Cerebellar cortex (tissue), 1 donor: ENCODE measurements at places on chromosomes 1 and 21.

DNA sequence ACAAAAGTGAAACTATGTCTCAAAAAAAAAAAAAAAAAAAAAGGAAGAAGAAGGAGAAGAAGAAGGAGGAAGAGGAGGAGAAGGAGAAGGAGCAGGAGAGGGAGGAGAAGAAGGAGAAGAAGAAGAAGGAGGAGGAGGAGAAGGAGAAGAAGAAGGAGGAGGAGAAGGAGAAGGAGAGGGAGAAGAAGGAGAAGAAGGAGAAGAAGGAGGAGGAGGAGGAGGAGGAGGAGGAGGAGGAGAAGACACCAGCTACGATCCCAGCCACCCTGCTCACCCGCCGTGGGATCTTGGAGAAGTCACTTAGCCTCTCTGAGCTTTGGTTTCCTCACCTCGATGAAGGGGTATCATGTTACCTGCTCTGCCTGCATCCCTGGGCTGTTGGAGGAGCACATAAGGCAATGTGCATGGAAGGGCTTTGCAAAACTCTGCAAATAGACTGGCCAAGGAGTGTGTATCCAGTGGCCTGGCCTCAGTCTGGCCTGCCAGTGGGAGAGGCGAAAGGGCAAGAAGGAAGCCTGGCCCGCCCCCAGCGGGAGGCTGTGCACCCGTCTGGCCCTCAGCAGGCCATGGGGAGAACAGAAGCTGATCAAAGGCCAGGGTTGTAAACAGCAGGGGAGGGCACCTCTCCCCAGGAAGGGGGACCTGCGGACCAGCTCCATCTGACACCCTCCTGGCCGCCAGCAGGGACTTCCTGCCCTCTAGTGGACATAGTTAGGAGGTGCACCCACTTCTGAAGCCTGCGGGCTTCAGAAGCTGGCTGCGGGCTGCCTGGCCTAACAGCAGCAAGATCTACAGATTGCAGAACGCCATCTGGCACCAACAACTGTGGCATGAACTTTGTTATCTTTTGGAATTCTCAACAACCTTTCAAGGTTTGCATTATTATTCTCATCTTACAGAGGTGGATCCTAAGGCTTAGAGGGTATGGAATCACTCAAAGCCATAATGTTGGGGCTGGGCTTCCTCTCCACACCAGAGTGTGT is 19.2 kb upstream of the CDK18 start:
- DNase-seq = peak; percentile 90

DNA sequence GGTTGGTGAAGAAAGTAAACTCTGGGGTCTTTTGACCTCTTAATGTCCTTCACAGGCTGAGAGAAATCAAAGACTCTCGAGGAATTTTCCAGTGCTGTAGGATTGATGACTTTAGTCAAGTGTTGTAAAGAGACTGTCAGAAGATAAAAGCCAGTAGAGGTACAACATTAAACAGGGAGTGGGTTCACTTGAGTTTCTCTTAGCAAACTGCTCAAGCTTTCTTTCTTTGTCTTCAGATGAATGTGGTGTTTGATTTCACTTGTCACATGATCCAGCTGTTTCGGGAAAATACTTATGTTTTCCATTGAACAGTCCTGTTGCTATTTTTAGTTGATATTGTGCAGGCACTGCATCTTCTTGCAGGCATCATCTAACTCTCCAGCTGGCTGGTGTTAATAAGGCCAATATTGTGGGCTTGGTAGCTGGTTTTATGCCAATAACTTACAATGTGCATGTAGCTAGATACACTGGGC is 45.6 kb downstream of the XCL2 start:
- DNase-seq = no peak

DNA sequence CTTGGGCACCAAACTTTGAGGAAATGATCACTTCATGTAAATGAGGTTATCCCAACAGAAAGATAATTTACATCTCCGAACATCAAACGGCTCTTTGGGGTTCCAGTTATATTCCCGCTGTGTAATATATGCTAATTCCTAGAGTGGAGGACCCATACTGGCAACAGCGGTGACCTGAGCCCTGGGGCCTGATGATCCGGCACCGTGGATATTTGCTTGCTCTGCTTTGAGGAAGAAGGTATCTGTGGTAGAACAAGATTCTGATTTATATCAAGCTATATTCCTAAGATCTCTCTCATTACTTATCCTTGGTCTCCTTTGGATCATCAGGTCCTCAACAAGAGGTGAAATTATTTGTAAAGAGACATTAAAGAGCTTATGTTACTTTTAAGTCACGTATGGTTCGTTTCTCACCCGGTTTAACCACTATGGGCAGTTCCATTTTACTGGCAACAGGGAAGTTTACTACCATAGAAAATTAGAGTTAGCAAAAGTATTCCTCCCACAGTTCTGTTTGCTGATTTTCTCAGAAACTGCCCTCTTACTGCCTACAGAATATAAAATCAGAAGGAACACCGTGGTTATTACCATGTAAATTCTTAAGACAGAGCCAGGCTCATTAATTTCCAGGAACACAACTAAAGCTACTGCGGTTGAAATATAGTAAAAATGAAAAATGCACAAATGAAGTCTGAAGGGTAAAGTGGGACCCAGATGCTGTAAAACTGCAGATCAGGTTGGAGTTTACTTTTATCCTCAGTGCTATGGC is 56.7 kb downstream of the MRPL39 start:
- no peak for DNase-seq

DNA sequence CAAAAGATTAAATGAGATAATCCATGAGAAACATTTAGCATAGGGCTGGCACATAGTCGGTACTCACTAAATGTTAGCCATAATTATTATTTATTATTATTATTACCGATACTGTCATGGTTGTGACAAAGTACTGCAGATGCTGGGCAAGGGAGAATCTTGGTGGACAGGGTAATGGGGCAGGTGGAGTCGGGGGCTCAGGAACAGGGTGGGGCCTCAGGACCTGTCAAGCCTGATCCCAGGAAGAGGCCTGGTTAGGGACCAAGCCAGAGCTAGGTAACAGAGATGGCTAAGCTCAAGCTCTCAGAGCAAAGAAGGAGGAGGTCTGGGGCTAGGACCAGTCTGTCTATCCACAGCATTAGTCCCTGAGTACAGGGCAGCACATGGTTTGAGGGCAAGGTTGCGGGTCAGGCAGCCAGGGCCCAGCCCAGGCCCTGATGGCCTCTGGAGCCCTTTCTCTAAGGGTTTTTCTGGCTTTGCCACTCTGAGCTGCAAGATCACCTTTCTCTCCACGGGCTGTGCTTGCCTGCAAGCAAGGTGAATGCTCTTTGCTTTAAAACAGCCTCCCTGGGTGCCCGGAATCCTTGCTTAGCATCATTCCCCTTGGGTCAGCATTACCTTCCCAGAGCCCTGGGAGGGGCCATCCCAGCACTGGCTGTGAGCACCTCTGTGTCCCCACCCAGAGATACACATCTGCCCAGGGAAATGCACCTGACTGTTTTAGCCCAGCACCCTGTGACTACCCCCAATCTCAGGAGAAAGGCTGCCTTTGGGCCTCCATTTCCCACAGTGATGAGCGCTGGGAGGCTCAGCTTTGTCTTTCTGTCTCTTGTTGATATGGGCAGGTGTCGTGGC is 572.0 kb downstream of the PTPRU start:
- no peak for DNase-seq

DNA sequence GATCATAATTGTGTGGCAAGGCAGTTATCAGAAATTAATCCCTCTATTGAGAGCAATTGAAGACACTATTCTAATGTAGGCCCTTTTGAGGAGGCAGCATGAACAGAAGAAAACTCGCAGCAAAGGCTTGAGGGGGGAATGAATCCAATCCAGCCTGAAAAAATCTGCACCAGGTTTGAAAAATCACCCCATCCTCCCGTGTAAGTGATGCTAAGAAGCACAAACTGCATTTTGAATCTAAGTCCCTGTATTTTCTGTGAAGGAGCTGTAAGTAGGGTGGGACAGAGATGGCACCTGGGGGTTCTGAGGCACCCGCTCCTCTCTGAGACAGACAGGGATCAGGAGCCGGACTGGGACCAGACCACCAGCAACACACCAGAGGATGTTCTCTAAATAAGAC is at the start of gene CRB1:
Gene CRB1 (plus strand): TSS at position 241 of the 400 bp plus-strand sequence. CDS start 161 bp downstream, outside the sequence.
- peak; percentile 92 for DNase-seq

- no peak for DNase-seq
These were observed 14.2 kb downstream of the SMIM12 start for GRCh38 chr1:34845131-34845901.

DNA sequence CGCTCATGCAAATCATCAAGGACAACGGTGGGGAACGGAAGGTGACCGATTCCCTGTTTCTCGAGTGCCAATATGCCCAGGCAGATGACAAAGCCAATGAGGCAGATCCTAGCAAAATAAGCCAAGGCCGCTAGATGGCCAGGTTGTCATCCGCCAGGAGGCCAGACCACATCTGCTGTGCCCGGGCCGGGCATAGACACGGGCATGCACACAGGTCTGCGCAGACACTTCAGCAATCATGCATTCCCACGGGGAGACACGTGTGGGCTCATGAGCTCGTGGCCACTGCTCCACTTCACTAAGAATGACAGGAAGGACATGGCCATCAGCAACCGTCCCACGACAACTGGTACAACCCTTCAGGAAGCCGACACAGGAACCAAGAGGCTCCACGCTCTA is 23.4 kb downstream of the WDR4 start:
- DNase-seq = peak; percentile 86

GRCh38 chr1:234684856-234685255 is 74.9 kb upstream of the IRF2BP2 start:
- DNase-seq = no peak

DNA sequence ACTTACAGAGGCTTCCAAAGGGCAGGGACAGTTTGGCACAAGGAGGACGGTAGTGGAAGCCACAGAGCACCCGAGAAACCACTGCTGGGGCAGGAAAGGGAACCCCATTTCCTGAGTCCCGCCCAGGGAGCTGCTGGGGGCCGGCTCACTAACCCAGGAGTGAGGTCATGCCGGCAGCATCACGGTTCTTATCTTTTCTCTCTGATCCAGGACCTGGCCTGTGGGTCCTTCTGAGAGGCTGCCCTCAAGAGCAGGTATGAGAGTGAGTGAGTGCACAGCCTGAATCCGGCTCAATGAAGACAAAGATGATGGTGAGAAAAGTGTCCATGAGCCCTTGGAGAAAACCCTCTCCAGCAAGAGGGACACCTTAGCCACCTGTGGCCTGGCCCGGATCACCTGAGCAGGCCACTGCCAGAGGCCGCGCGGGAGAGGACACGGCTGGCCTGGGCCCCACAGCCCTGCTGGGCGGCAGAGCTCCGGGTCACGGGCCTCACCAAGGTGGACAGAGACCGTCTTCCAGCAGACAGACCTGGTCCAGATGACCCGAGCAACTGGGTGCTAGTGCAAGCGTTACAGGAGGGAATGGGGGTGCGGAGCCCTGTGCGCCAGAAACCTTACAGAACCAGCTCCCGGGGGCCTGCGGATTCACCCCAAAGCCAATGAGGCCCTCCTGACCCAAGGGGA is 94.9 kb downstream of the RIPK4 start:
- DNase-seq = no peak

DNA sequence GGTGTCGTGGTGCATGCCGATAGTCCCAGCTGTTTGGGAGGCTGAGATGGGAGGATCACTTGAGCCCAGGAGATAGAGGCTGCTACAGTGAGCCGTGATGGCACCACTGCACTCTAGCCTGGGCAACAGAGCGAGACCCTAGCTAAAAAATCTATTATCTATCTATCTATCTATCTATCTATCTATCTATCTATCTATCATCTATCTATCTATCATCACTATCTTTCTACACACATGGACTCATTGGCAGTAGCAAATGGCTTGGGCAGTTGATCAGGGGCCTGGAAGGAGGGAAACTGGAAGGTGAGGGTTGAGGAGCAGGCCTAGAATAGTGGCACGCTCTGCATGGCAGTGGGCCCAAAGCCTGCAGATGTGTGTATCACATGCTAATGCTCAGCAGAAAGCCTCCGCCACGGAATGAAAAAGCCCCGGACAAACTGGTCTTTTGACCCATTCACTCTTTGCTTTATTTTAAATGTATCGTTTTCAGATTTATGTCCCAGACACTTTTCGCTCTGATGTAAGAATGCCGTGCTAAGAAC is 7.3 kb upstream of the HUNK start:
- no peak for DNase-seq

DNA sequence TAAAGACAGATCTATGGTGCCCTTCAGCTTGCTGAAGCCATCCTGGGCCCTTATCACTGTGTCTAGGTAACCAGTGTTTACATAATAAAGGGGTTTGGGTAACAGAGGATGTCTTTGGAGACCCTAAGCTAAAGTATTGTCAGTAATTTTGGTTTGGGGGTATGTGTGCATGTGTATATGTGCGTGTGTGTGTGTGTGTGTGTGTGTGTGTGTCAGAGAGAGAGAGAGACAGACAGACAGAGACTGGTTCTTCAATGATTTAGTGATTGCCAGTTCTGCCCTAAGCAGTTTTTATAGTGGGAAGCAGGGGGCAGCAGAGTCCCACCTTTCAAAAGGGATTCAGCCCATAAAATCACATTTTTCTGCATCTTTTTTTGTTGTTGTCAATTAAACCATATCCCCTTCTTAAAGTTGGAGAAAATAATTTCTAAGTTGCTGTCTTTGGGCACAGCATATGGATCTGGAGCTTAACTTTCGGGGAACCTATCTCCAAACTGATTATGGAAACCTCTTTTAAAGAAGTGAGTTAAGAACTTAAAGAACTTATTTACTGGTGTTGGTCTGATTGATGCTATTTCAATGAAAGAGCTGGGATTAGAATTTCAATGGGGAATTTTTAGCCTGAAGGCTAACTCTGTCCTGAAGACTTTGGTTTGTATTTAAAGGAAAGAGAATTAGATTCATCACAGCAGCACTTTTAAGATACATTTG is 51.1 kb downstream of the ZNF326 start:
- peak; percentile 42 for DNase-seq

GRCh38 chr1:175410560-175410959 is 218.0 kb upstream of the KIAA0040 start:
- no peak for DNase-seq

- no peak for DNase-seq
These were observed 7.2 kb downstream of the THEMIS2 start for GRCh38 chr1:27879374-27880082.

DNA sequence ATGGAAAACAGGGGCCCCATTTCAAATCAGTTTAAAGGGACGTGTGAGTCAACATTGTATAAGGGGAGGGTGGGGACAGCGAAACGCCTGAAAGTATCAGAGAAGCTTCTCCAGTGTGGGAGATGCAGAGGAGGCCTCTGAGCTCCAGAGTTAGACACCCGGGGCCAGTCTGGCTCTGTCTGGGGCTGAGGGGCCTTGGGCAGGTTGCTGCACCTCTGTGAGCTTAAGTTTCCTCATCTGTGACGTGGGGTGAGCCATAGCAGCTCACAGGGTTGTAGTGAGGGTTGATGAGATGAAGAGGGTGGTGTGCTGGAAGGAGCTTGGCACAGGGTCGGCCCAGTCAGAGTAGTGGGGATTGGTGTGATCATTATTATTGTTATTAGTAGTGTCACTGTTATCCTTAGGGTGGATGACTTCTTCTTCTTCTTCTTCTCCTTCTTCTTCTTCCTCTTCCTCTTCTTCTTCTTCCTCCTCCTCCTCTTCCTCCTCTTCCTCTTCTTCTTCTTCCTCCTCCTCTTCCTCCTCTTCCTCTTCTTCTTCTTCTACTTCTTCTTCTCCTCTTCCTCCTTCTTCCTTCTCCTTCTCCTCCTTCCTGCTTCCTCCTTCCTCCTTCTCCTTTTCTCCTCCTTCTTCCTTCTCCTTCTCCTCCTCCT is 282.0 kb downstream of the PTPRU start:
- DNase-seq = no peak
